ENCODE measurements at places on chromosomes 1 and 21.

DNA sequence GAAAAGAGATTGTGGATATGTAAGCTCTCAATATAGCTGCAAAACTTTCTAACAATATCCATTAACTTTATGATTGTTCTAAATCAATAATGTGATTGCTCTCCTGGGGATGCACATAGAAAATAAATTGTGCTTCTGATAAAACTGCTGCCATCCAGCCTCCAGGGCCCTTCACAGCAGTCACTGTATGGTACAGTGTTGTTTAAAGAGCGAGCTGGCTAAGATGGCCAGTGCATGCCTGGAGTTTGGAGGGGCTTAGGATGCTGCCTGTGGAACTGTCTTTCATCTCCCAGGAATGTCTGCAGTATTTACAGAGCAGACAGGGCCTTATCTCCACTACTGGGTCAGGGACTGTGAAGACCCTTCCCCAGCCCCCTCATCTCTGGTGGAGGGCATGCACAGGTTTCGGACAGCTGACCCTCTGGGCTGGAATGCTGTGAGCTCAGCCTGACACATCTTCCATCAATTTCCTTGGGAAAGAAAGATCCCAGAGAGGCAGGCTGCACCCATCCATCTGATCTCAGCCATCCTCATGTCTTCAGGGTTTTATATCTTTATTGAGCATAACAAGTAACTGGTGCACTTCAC, 137.0 kb downstream of the PLPP3 start:
- DNase-seq = no peak

DNA sequence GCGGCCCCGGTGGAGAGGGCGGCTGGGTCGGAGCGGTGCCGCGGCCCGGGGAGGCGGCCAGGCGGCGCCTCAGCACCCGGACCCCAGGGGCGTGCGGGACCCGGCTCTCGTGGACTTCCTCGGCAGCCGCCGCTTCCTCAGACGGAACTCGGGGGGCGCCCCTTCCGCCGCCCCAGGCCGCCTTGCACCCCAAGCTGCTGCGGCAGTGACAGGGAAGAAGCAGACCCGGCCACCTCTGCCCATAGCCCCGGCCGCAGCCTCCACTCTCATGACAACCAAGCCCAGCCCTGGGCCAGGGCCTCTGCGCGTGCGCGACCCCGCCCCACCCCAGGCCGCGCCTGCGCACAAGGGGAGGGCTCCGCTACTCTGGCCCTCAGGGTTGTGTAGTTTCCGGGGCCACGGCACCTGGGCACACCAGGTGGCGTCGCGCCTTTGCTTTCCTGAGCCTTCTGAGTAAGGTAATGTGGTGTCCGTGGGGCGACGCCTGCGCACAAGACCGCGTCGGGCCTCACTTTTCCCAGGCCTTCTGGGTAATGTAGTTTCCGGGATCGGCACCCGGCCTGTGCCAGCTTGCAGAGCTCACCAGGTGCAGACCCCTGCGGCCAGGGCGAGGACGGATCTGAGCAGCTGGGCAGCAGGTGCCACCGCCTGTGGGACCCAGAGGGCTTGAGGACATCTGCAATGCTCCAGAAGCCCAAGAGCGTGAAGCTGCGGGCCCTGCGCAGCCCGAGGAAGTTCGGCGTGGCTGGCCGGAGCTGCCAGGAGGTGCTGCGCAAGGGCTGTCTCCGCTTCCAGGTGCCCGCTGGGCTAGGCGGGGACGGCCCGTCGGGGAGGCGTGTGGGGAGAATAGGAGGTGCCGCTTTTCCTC, at the start of the genes CEP104 and DFFB:
Gene CEP104 (minus strand): TSS at position 289 of the 868 bp plus-strand sequence. CDS start 4,804 bp downstream, outside the sequence.
Gene DFFB (plus strand): TSS at position 554 of the 868 bp plus-strand sequence. CDS start 128 bp downstream, at position 682.
- DNase-seq = peak; percentile 46

- peak; percentile 76 for DNase-seq
Measured at GRCh38 chr1:15352128-15352957, 57.3 kb upstream of the EFHD2 start.

GRCh38 chr1:226121587-226122400, 59.3 kb downstream of the H3-3A start:
- DNase-seq = no peak

DNA sequence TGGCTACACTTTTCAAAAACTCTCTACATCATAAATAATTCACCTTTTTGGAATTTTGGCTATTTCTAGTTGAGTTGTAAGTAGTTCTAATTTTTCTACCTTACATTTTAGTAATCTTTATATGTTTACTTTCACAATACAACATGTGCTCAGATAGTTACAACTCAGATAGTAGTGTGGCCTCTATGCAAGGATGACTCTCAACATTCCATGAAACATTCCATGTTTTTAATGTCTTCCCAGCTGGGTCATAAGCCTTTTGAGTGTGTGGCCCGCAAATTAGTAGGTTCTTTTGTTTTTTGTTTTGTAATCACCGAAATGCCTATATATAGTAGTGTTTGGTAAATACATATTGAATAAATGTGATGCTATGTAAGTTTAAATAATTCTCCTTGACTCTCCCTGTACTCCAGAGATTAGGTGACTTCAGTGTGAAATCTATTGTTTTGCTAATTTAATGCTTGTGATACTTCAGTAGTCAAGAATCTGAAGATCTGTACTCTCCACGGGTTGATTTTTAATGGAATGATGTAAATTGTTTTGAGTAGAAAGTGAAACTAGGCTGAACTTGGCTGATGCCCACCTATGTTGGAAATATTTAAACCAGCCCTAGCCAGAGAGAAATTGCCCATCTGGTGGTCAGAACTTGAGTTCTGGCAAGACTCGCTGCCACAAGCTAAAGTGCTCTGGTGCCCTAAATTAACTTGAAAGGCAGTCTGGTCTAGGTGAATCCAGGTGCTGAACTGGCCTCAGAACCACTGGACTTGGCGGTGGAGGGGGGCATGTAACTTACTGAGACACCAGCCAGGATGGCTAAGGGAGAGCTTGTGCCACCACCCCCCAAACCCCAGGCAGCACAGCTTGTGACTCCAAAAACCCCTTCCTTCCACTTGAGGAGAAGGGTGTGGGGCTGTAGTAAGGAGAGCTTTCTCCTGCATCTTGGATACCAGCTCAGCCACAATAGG, 165.6 kb downstream of the USP25 start:
- no peak for DNase-seq

DNA sequence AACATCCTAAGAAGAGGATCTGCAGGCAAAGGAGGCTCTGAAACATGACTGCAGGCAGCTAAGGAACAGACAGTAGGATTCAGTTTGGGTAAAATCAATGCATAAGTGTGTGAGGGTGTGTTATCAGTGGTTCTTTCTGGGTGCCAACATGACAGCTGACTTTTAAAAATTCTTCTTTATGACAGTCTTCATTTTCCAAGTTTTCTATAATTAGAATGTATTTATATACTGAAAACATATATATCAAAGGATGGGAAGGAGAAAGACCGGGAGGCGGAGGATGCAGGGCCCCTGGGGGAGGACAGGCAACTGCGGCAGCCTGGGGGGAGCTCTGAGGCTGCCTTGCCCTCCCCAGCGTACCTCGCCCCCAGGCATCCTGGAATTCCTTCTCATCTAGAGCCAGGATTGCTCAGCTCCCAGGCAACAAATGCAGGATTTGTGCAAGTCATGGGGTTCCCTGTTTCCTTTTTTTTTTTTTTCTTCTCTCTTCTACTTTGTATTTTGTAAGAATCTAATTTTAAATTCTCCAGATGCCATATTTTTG, 104.8 kb downstream of the CSMD2 start:
- no peak for DNase-seq

DNA sequence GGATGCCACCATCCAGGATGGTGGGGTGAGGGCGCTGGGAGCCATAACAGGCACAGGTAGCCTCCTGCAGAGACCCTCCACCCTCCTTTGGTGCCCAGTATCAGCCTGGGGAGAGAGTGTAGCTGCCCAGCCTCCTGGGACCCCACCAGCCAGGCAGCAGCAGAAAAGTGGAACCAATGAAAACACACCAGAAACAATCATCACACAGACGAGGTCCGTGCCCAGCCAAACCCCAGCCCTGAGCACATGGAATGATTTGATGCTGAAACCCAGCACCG, 285.1 kb downstream of the PTPRU start:
- DNase-seq = no peak

GRCh38 chr21:35081861-35082260, 32.8 kb upstream of the RUNX1 start:
- peak; percentile 47 for DNase-seq

- DNase-seq = no peak
Measured at GRCh38 chr1:149995927-149996326, 14.6 kb downstream of the OTUD7B start.

- DNase-seq = no peak
Measured at GRCh38 chr1:49102752-49103151, 326.1 kb upstream of the BEND5 start.

- DNase-seq = no peak
Measured at GRCh38 chr1:209567698-209568175, 15.8 kb upstream of the CAMK1G start.

DNA sequence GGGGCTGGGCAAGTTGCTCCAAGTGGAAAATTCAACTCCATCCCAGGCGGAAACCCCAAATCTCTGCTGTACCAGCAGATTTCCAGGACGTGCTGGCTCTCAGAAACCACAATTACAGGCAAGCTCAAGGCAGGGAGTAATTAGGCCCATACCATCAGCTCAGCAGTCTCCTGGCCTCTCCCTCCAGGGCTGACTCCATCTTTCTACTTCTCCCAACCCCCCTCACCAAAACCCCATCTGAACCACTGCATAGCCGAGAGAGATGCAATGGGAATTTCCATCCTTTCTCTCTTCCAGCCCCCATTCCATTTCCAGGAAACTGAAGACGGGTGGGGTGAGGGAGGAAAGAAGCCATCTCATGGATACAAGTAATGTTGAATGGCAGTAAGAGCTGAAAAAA, 41.2 kb downstream of the ARHGEF11 start:
- no peak for DNase-seq

DNA sequence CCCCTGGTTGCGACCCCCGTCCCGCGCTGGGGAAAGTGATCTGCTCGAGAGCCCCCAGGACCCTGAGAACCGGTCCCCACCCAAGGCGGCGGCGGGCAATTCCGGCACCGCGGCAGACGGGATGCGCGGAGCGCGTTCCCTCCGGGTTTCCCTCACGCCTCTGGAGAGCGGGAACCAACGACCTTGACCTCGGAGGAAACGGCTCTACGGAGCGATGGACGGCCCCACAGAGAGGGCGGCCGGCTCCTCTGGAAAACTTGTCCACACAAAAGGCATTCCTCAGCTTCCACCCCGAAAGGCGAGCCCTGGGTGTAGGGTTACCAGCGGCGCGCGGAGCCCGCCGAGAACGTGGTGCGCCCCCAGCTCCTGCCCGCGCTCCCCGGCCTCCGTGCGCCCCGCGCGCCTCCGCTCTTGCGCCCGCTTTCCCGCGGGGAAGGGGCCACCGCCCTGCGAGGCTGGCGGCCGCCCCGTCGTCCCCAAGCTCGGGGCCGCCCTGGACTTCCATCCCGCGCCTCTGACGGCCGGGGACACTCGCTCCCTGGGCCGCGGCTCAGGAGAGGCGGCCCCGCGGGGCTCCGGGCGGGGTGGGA, 391 bp upstream of the KIAA1614 start:
- DNase-seq = no peak

DNA sequence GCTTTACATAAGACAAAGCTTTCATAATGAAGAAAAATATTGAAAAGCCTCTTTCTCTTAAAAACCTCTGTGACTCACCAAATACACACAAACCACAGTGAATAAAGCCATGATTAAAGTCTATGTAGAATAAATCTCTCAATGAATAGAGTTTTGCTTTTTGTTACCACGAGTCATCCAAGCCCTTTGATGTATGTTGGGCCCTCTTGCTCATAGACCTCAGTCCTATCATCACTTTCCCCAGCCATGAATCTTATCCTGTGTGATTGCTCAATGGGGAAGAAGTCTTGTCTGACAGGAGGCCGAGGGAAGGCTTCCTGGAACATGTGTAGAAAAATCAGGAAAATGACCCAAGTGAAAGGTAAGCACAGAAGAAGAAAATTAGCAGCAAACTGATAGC, 60.8 kb downstream of the NGF start:
- DNase-seq = no peak

All from HFF-Myc (cell line).